CD4-positive, alpha-beta T cell treated with Interleukin-6 for 4 hours (primary cell): ENCODE measurements at places on chromosomes 5 and 9.

DNA sequence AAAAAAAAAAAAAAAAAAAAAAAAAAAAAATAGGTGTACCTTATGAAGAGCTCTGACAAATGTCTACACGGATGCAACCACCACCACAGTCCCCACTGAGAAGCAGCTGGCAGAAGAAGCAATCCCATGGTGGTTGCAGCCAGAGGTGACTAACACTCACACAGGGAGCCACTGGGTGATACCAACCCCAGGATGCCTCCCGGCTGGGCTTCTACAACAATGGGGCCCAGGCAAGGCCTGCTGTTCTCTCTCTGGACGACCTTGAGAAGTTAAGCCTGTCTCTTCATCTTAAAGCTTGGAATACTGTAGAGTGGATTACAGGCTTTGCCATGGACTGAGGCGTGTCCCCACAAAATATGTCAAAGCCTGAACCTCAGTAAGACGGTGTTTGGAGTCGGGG is 104.1 kb downstream of the ROR2 start:
- DNase-seq, result no peak

- DNase-seq, result no peak
Observed at GRCh38 chr9:123354806-123355508, 1.0 kb upstream of the CRB2 start.

DNA sequence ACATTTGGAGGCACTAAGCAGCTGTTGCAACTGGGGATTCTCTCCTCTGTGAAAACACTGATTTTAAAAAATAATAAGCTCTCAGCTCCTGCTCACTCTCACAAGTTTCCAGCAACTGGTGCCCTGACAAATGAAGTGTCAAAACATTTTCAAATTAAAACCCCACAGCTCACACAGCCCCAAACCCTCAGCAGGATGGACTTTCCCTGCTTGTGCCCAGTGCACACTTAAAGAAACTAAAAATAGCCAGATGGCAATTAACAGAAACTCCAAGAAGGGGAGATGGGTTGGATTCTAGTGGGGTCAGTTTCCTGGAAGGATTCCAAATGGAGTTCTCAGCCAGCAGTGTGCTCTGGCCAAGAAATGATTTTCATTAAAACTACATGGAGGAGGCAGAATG is 163.0 kb upstream of the PUM3 start:
- no peak for DNase-seq

DNA sequence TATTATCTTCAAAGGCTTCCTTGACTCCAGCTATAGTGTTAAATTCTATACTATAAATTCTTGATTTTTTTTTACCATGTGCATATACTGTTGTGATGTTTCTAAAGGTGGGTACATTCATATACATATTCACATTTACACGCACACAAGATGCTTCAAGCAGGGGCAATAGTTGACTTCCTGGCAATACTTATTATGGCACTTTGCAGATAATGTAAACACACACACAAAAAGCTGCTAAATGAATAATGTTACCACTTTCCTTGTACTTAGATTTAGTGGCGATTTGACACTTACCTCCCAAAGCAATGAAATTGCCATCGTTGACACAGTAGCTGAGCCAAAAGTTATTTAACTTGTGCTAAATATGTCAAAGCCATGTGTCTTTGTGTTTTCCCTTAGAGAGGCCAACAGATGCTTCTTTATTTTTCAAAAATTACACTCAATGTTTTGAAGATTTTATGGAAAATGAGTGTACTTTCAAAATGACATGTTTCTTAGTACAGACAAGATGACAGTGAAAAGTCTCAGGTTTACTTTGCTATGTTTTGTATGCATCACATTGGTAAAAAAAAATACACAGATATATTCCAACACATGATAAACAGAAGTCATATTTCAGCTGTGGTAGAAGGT is 12.2 kb upstream of the ERAP2 start:
- no peak for DNase-seq

GRCh38 chr5:87413343-87413645 is 564 bp upstream of the CCNH start:
- DNase-seq, result no peak

DNA sequence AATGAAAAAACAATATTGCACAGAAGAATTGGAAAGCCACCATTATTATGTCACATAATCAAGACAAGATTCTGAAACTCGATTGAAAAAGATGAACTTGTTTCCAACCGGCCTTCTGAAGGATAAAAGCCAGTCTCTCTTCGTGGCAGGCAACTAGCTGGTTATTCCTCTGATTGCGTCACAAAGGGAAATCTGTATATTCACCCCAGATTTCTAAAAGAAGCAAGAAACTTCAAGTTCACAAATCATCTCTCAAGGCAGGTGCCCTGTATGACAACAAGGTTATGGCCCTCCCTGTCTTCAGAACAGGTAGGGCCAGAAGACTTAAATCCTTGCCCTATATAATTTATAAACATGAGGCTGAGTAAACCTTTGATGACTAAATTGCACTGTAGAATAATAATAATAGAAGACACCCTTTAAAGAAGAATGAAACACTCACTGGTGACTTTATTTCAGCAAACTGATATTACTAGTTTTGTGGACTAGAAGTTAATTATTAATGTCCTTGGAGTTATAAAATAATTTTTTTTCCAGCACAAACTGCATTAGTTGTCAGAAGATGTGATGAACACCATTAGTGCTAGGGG is 2.9 kb upstream of the KLF4 start:
- no peak for DNase-seq

- no peak for DNase-seq
Observed at GRCh38 chr9:32463500-32464293, 62.3 kb downstream of the RIGI start.

- DNase-seq, result no peak
Observed at GRCh38 chr9:79001012-79001411, 570.8 kb upstream of the TLE4 start.

GRCh38 chr5:74938250-74938933 is 72.2 kb upstream of the FAM169A start:
- DNase-seq, result no peak

- no peak for DNase-seq
Observed at GRCh38 chr9:116449949-116450348, 237.2 kb upstream of the TRIM32 start.

DNA sequence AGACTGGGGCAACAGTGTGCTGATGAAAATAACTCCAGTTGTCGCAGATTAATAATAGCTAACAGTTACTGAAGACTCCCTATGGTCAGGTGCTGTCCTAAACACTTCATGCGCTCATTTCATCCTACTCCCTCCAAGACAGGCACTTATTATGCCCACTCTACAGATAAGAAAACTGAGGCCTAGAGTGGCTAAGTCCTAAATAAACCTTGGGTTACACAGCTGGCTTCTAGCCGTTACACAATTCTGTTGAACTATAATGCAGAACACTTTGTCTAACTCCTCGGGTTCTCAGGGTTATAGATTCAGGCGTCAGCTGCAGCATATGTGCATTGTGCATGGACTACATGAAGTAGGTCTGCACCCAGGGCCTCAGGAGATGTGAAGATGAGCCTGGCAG is 103.9 kb downstream of the DAPK1 start:
- DNase-seq, result no peak

DNA sequence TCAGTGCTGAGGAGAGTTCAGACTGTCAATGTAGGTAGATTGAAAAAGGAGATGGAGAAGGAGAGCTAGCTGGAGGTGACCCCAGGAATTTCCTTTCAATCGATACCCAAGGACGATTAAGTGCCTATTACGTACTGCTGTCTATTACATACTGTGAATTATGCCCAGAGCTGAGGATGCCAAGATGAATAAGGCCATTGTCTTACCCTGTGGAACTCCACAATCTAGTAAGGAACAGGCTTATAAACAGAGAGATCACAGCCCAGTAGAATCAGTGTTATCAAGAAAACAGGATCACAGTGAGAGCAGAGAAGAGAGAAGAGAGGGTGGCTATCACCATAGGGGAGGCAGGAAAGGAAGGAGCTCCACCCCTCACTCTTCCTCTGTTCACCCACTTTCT is 54.1 kb upstream of the PDE8B start:
- DNase-seq, result no peak

- DNase-seq, result peak; percentile 81
Observed at GRCh38 chr5:132456296-132456986, 34.1 kb downstream of the IRF1 start.

- DNase-seq, result no peak
Observed at GRCh38 chr5:133728475-133728874, 116.1 kb upstream of the FSTL4 start.

- no peak for DNase-seq
Observed at GRCh38 chr5:76867038-76867437, 17.2 kb downstream of the S100Z start.

DNA sequence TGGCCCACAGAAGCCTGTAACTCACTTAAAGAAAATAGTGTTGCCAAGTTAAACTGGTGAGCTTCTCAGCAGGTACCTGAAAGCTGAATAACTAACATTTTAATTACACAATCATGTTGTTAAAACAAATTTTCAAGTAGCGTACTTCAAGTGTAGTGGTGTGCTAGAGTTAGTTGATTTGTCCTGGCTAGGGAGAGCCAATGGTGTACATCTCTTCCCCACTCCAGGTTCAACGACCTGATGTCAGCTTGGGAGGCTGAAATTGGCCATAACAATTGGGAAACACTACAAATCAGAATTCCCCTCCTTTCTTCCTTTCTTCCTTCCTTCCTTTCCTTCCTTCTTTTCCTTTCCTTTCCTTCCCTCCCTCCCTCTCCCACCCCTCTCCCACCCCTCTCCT is 295.3 kb upstream of the SLC24A2 start:
- DNase-seq, result no peak

GRCh38 chr9:8804613-8805012 is 1005.0 kb upstream of the DMAC1 start:
- DNase-seq, result no peak
